ENCODE measurements at places on chromosomes 1 and 21.

GRCh38 chr1:112358798-112359408 is 37.1 kb upstream of the CTTNBP2NL start:
- H3K4me3 ChIP-seq: no peak overlapping the region
- H3K27ac ChIP-seq: peak overlapping the region; percentile 36
- no peak for DNase-seq
- H3K4me1 ChIP-seq: peaks cover 21% of the 10 kb centered on the region
- H3K27me3 ChIP-seq: peaks cover 31% of the 10 kb centered on the region

GRCh38 chr1:9352377-9353134 is 59.9 kb downstream of the SPSB1 start:
- H3K4me1 ChIP-seq: peaks cover 88% of the 10 kb centered on the region
- H3K4me3 ChIP-seq: no peak overlapping the region
- H3K27ac ChIP-seq: peak overlapping the region; percentile 85
- peaks cover 38% of the 10 kb centered on the region for H3K36me3 ChIP-seq
- no peak for DNase-seq

GRCh38 chr1:209045331-209046057 is 538.0 kb upstream of the CAMK1G start:
- no peaks in the 10 kb centered on the region for H3K27me3 ChIP-seq
- peaks cover 28% of the 10 kb centered on the region for H3K4me1 ChIP-seq
- no peak overlapping the region for H3K4me3 ChIP-seq
- DNase-seq: no peak
- H3K36me3 ChIP-seq: no peaks in the 10 kb centered on the region

- peaks cover 2% of the 10 kb centered on the region for H3K27me3 ChIP-seq
- no peaks in the 10 kb centered on the region for H3K4me1 ChIP-seq
- H3K27ac ChIP-seq: no peak overlapping the region
- H3K4me3 ChIP-seq: no peak overlapping the region
- no peaks in the 10 kb centered on the region for H3K36me3 ChIP-seq
Observed at GRCh38 chr1:225677350-225678124, 24.6 kb upstream of the ENAH start.

- no peaks in the 10 kb centered on the region for H3K4me1 ChIP-seq
- peaks cover 2% of the 10 kb centered on the region for H3K27me3 ChIP-seq
- H3K27ac ChIP-seq: no peak overlapping the region
- no peak overlapping the region for H3K4me3 ChIP-seq
- no peaks in the 10 kb centered on the region for H3K36me3 ChIP-seq
Observed at GRCh38 chr1:14255233-14255632, 343.3 kb upstream of the KAZN start.

- peaks cover 81% of the 10 kb centered on the region for H3K4me1 ChIP-seq
- no peak for DNase-seq
- H3K27ac ChIP-seq: peak overlapping the region; percentile 97
- H3K27me3 ChIP-seq: no peaks in the 10 kb centered on the region
- H3K4me3 ChIP-seq: peak overlapping the region; percentile 31
Observed at GRCh38 chr1:112533029-112533428, 24.3 kb downstream of the WNT2B start.

DNA sequence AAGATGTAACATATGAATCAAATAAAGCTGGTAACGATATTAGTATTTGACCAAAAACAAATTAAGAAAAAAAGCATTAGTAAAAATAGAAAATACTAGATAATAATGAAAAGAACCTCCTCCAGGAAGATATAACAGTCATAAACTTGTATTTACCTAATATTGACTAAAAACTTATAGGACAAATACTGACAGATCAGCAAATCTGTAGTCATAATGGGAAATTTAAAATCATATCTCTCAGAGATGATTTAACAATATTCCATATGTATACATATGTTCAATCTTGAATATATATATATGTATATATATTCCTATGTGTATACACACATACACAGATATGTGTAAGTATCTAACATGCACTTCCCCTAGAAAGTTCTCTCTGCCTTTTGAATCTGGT is 52.0 kb upstream of the FGGY start:
- DNase-seq: no peak
- H3K27me3 ChIP-seq: no peaks in the 10 kb centered on the region
- no peak overlapping the region for H3K4me3 ChIP-seq
- peaks cover 4% of the 10 kb centered on the region for H3K36me3 ChIP-seq

DNA sequence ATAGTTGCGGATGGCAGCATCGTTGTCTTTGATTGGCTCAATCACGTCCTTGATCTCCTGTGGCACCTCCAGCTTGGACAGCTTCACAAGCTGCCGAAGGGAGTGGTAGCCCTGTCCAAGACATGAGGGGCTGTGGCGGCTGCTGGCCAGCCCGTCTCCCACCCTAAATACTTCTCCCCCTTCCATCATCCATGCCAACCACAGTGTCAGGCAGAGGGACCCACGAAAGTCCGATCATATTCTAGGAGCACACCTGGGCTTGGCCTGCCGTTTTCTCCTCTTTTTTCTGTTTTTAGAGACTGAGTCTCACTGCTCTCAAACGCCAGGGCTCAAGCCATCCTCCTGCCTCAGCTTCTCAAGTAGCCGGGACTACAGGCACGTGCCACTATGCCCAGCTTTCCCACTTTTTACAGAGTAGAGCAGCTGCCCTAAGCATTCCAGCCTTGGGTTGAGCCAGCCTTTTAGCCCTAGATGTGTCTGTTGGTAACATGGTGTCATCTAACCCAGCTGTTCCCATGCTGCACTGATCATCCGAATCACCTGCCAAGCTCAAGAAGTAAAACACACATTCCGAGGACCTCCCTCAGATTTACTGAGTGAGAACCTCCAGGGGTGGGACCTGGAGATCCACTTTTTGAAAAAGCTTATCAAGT is 10.4 kb downstream of the MTHFR start:
- peaks cover 25% of the 10 kb centered on the region for H3K36me3 ChIP-seq
- no peak for DNase-seq
- H3K4me3 ChIP-seq: no peak overlapping the region
- H3K4me1 ChIP-seq: peaks cover 21% of the 10 kb centered on the region
- no peaks in the 10 kb centered on the region for H3K27me3 ChIP-seq

DNA sequence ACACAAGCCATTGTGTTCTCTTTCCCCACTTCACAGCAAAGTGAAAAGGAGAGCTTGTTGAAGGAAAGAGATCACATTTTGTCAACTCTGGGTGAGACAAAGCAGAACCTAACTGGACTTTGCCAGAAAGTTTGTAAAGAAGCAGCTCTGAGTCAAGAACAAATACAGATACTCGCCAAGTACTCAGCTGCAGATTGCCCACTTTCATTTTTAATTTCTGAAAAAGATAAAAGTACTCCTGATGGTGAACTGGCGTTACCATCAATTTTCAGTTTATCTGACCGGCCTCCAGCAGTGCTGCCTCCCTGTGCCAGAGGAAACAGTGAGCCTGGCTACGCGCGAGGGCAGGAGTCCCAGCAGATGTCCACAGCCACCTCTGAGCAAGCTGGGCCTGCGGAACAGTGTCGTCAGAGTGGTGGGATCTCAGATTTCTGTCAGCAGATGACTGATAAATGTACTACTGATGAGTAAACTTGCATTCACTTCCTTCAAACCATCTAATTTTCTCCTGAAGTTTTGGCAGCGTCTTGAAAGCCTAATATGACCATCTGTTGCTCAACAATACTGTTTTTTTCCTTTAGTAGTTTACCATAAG is 43.7 kb downstream of the BACH1 start:
- peaks cover 57% of the 10 kb centered on the region for H3K4me1 ChIP-seq
- H3K36me3 ChIP-seq: peaks cover 11% of the 10 kb centered on the region
- H3K27me3 ChIP-seq: no peaks in the 10 kb centered on the region

DNA sequence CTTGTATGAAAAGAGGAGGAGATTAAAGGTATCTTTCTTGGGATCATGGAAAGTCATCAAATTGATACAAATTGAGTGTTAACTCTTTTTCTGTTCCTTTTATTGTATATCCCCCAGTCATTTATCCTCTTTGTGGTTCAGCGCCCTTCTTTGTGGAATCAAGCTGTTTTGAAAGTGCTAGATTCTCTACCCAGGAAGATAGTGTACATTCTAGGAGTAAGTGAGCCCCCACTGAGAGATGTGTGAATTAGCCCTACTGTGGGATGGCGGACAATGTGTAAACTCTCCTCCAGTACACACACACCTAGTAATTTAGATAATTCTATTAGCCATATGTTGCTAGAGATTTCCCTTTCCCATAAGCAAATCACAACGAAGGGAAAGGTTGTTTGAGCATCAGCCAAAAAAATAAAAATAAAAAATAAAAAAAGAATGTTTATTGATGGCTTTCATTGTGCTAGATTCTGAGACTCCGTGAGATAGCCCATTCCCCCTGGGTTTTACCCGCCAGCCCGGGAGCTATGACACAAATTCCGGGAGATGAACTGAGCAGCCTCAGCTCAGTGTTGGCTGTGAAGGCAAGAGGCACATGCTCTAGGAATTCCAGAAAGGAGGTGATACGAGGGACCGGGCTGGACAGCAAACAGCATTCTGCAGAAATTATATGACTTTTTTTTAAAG is 378.4 kb upstream of the RUNX1 start:
- DNase-seq: no peak
- peaks cover 45% of the 10 kb centered on the region for H3K4me1 ChIP-seq
- H3K27ac ChIP-seq: peak overlapping the region; percentile 30
- no peaks in the 10 kb centered on the region for H3K27me3 ChIP-seq

- H3K27me3 ChIP-seq: peaks cover 20% of the 10 kb centered on the region
- peaks cover 1% of the 10 kb centered on the region for H3K36me3 ChIP-seq
- DNase-seq: peak; percentile 69
- H3K27ac ChIP-seq: no peak overlapping the region
Observed at GRCh38 chr1:245133995-245134715, 20.6 kb upstream of the KIF26B start.

GRCh38 chr1:53359225-53359933 is 31.5 kb upstream of the LRP8 start:
- H3K4me1 ChIP-seq: no peaks in the 10 kb centered on the region
- DNase-seq: peak; percentile 55
- peaks cover 10% of the 10 kb centered on the region for H3K27me3 ChIP-seq
- H3K4me3 ChIP-seq: no peak overlapping the region
- no peak overlapping the region for H3K27ac ChIP-seq

DNA sequence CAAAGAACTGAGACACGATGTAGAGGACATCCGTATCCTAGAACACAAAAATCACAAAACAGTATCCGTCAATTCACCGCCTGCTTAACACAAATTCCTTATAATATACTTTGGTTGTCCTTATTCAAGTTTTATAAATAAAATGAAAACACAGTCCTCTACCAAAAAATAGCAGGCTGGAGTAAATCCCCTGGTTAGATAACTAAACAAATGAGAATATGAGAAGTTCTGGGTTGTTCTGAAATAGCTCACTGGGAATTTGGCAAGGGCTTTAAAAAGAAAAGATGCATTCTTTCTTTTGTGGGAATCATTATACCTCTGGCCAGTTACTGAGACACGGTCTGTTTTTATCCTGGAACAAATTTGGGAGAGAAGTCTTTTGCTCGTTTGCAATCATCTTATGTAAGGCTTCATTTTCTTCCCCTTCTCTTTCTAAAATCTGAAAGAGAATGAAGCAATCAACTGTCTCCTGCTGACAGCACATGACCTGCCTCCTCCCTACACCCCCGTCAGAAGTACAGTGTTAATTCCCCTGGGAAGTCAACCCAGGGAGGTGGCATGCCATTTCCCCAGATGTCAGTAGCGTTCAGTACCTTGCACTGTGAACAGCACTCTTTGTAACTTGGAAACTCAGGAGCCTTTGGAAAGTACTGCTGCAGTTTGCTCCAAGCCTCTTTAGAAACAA is 37.1 kb upstream of the RAP1GAP start:
- no peak for DNase-seq
- no peaks in the 10 kb centered on the region for H3K27me3 ChIP-seq
- peak overlapping the region; percentile 67 for H3K27ac ChIP-seq
- no peak overlapping the region for H3K4me3 ChIP-seq

GRCh38 chr1:88327391-88328267 is 356.4 kb upstream of the PKN2 start:
- DNase-seq: no peak
- no peak overlapping the region for H3K27ac ChIP-seq
- H3K36me3 ChIP-seq: no peaks in the 10 kb centered on the region
- H3K4me1 ChIP-seq: peaks cover 6% of the 10 kb centered on the region
- H3K27me3 ChIP-seq: peaks cover under 1% of the 10 kb centered on the region

DNA sequence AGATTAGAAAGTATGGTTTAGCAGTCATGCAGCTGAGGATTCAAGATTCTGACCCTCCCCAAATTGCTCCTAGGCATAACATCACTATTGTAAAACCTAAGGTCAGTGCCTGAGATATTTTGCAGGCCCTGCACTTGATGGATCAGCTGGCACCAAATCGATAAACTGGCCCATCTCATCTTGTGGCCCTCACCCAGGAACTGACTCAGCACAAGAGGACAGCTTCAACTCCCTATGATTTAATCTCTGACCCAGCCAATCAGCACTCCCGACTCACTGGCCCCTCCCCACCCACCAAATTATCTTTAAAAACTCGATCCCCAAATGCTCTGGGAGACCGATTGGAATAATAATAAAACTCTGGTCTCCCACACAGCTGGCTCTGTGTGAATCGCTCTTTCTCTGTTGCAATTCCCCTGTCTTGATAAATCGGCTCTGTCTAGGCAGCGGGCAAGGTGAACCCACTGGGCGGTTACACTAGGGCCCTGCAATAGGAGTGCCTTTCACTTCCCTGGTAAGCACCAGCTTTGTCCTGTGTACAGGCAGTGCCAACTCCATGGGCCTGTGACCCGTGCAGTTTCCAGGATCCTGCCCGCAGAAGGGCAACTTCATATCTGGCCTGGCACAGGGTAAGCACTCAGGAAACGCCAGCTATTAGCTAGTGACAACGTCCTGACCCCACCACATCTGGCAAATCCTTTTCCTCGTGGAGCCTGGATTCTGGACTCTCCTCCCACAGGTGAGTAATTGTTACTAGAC is 28.7 kb upstream of the SLC2A5 start:
- no peak overlapping the region for H3K27ac ChIP-seq
- DNase-seq: peak; percentile 14
- peaks cover 7% of the 10 kb centered on the region for H3K36me3 ChIP-seq
- H3K4me1 ChIP-seq: no peaks in the 10 kb centered on the region
- H3K4me3 ChIP-seq: no peak overlapping the region
- H3K27me3 ChIP-seq: no peaks in the 10 kb centered on the region

GRCh38 chr1:13965770-13966398 is 265.9 kb downstream of the PRDM2 start:
- H3K4me1 ChIP-seq: no peaks in the 10 kb centered on the region
- no peaks in the 10 kb centered on the region for H3K36me3 ChIP-seq
- DNase-seq: no peak
- H3K27me3 ChIP-seq: peaks cover 21% of the 10 kb centered on the region

- peaks cover 22% of the 10 kb centered on the region for H3K36me3 ChIP-seq
- no peaks in the 10 kb centered on the region for H3K27me3 ChIP-seq
- H3K4me3 ChIP-seq: no peak overlapping the region
- no peak overlapping the region for H3K27ac ChIP-seq
Observed at GRCh38 chr21:46491553-46491952, 32.9 kb downstream of the DIP2A start.

GRCh38 chr1:112700290-112701226 is 6.4 kb downstream of the RHOC start:
- H3K27ac ChIP-seq: peak overlapping the region; percentile 96
- peak; percentile 98 for DNase-seq

- H3K27me3 ChIP-seq: no peaks in the 10 kb centered on the region
- no peaks in the 10 kb centered on the region for H3K36me3 ChIP-seq
- H3K4me1 ChIP-seq: peaks cover 24% of the 10 kb centered on the region
- no peak overlapping the region for H3K27ac ChIP-seq
- DNase-seq: no peak
Observed at GRCh38 chr1:172885971-172886370, 164.8 kb downstream of the TNFSF18 start.

- no peak overlapping the region for H3K4me3 ChIP-seq
- peak overlapping the region; percentile 29 for H3K27ac ChIP-seq
- H3K36me3 ChIP-seq: no peaks in the 10 kb centered on the region
Observed at GRCh38 chr1:198465201-198466144, 75.0 kb downstream of the ATP6V1G3 start.

Measured in chondrocyte (in vitro differentiated cells).